AG04449 (cell line): ENCODE measurements at places on chromosomes 4 and X.

DNA sequence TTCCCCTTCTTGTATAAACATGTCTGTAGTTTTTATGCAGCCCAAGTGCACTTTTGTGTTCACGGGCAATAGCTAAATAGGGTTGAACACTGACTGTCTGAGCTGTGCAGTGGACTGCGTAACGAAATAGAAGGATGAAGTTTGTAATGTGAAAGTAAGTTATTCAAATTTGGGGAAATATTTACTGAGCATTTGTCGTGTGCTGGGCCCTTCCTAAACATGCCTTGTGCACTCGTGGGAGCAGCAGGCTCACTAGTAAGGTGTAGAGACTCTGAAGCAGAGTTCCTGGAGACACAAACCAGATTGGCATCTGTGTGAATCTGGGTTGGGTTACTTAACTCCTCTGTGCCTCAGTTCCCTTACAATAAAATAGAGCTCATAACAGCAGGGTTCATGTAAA is 51.7 kb upstream of the C1QTNF7 start:
- DNase-seq = no peak

DNA sequence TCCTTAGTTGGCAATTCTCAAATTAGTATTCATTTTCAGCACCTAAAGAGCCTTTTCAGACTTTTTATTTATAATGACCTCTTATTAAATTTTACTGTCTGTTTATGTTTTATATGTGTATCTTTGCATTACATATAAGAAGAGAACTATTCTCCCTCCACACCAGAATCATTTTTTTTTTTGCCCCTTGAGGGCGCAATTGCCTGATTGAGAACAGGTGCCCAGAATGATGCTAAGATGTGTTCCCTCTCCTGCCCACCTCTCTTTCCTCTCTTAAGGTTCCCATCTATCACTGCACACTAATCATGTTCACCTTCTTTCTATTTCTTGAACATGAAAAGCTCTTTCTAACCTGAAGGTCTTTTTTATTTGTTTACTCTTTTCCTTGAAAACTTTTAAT is 44.2 kb upstream of the ADAM29 start:
- DNase-seq = no peak

DNA sequence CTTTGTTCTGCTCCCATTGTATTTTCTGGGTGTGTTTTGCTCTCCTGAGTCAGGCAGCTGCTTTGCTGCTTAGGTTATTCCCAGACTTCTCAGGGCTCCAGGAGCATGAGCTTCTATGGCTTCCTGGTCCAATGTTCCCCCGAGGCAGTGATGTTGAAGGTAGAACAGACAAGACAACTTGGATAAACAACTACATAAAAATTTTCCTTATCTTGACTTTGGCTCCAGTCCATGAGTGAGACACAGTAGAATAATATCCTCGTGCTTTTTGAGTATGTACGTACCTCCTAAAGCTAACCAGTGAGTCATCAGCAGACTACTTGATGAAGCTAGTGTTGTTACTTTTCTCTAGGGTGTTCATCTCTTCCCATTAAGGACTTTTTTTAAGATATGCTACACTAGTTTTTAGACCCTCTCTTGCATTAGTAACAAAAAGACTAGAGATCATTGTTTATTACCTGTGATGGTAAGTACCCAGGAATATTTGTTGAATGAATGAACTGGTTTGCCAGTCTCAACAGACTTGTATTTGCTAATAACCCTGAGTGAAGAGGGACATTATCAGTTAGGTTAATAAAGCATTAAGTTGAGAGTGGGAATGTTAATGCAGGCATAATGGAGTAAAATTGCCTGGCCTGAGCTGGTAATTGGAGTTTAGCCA is 131.9 kb downstream of the FHIP1A start:
- peak; percentile 85 for DNase-seq

DNA sequence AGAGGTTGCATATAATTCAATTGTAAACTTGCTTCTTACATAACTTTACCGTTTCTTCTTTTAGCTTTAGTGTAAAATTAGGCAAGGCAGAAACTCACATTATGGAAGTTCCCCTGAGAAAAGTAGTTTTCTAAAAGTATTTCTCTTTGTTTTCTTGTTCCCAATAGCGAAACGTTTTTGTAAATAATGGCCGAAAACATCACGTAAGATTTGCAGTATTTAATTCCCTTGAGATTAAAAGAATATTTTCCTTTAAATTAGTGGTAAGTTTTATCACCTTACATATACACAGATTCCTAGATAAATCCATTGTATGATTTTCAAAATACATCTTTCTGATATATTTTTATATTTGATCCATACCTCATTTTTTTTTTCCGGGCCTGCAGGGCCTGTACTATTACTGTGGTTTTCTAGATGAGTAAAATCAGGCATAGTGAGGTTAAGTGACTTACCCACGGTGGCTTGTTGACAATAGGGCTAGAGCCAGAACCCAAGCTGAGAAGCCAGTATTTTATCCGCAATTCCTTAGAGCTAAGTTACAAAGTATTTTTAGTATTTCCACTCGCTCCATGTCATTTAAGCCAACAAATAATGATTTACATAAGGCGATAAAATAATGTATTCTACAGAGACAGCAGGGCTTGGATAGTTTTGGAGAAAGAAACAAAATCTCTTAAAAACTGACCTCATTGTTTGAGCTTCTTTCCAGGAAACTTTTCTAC is 82.2 kb upstream of the VEGFC start:
- DNase-seq = no peak

DNA sequence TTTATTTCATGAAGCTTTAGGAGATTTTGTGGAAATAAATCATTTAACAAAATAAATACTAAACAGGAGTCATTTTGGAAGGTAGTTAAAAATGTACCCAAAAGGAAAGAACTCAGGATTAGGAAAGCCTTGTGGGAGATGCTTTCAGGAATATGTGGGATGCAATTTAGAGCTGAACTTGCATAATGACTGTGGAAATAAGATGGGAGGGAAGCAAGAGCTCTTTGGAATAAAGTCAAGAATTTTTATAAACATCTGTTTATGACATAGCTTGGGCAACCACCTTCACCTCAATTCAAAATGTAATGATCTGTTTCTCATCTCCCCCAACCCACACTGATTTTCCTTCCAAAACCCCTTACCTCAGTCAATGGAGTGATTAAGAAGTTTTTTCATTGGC is 623.8 kb downstream of the FAT4 start:
- no peak for DNase-seq

- DNase-seq = no peak
These were observed 74.7 kb downstream of the HCCS start for GRCh38 chrX:11185861-11186260.

DNA sequence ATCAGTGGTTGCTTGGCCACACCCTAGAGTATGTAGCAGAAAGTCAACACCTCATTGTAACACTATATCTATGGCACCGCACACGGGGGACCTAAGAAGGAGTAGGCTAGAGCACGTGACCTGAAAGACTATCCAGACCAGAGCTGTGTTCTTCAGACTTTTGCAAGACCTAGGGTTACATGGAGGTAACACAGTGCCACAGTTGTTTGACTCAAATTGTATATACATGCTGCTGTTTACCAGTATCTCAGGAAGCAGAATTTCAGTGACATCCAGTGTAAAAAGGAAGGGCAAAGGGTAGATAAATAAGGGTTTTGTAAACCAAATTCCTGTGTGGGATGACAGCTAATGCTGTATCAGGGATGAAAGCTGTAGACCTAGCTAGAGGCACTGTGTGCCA is 30.2 kb downstream of the PNMA6A start:
- DNase-seq = no peak

- no peak for DNase-seq
These were observed 121.3 kb upstream of the JADE1 start for GRCh38 chr4:128688033-128688721.

- no peak for DNase-seq
These were observed 269.0 kb upstream of the CXXC4 start for GRCh38 chr4:104763554-104764222.

GRCh38 chr4:151807220-151807619 is 46.4 kb upstream of the GATB start:
- no peak for DNase-seq

- no peak for DNase-seq
These were observed 135.0 kb downstream of the AMMECR1 start for GRCh38 chrX:110182865-110183264.

- no peak for DNase-seq
These were observed 35.8 kb downstream of the RFC1 start for GRCh38 chr4:39330353-39330752.

DNA sequence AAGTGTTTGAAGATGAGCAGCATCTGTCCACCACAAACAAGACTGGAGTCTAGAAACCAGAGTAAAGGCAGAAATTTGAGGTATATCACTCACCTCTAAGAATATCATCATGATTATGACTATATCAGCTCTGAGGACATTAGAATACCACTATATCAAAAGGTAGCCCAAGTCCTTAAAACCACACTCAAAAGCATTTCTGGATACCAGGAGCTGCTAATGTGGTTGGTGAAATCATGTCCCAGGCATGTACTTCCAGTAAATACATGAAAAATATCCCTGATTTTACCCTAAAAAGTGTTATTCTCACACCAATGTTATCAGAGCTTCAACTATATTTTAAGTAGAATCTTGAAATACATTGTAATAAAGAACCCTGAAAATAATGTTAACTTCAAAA is 136.3 kb upstream of the SMAD1 start:
- no peak for DNase-seq

- no peak for DNase-seq
These were observed 19.4 kb downstream of the AWAT2 start for GRCh38 chrX:70030301-70030767.

DNA sequence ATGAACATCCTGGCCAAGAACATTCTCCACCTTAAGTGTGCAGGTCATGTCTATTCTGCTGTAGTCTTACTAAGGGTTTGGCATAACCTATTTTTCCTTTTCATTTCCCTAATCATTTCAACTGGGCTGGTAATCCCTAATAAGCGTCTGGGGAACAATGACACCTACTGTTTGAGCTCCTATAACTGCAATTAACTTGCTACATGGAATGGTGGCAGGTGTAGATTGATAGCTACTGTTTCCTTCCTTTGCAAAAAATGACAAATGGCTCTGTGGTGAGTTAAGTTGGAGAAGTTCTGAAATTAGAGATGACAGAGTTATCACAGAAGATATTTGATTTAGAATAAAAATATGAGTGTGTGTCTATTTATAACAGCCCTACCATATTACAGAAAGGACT is 104.5 kb upstream of the NAP1L5 start:
- DNase-seq = no peak

DNA sequence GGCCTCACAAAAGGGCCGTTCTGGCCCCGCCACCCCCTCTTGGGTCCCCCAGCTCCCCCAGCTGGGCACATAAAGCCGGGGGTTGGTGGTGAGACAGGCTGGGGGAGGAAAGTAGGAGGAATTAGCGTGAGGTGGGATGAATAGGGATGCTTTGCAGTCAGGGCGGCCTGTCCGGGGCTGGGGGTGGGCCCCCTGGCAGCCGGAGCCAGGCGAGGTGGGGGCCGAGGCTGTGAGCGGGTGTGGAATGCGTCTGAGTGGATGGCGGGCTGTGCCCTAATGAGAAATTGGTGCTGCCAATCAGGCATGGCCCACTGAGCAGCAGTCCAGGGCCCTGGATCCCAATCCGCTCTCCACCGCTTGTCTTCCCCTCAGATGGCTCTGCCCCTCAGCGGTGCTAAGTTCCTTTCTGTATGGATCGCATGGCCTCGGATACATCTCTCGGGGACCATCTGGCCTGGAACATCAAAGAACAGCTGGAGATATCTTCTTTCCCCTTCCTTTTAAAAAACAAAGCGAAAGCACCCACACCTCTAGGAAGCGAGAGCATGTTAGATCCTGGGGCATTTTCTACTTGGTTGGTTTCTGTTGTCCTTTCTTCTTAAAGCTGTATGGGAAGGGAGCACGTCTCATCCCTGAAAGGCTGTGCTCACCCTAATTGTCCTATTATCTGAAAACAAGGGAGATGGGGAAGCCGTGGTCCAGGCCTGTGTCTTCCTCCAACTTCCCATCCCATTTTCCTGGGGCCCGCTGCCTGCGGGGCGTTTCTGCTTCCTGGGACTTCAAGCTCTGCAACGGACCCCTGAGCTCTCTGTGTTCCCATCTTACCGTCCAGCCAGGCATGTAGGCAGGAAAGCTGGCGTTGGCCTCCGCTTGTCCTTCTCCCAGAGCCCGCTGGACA is 106.9 kb downstream of the SORCS2 start:
- DNase-seq = no peak

DNA sequence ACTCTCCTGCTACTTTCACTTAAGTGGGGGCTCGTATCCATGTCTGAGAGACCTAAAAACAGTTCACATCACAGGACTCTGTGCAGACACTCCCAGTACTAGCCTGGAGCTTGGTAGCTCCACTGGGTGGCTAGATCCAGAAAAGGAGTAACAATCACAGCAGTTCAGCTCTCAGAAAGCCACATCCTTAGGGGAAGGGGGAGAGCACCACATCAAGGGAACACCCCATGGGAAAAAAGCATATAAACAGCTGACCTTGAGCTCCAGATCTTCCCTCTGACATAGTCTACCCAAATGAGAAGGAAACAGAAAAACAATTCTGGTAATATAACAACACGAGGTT is 175.8 kb downstream of the FAM13A start:
- no peak for DNase-seq

DNA sequence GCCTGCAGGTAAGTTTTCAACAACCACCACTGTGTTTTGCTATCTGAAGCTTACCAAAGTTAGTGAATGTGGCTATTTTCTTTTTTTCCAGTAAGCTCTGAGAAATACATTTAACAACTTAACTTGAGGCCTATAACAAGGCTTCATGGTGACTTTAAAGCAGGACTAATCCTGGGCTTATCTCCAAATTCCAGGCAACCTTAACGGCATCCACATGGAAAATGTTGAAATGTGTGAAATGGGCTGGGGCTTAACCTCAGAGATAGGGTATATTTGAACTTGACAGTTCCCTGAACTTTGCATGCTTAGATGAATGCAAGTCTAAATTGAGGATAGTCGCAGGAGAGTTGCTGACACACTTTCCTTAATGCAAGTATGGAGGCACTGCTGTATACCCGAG is 539.2 kb downstream of the GALNTL6 start:
- no peak for DNase-seq

DNA sequence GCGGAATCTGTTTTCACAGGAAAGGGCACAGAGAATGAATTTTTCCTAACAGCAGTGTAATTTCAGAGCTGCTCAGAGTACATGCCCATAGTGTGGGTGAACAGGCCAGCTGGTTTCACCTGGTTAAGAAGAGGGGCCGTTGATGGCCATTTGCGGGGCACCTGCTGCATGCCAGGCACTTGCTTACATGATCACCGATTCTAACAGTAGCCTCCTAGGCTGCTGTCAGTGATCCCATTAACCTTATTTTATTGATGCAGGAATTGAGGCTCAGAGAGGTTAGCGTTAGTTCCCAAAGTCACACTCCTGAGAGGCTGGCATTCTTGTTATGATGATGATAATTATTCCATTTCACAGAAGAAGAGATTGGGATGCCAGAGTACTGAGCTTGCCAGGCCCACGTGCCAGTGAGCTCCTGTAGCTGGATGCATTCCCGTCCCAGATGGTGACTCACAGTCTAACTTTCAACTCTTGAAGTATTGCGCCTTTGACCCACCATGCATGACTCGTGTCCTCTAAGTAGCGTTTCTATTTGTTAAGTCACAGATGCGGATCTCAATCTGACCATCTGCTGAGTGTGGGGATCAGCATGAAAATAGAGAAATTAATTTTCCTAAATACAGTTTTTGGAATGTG is 76.5 kb downstream of the PSAPL1 start:
- DNase-seq = peak; percentile 64
